ENCODE measurements at places on chromosomes 1 and 21.

DNA sequence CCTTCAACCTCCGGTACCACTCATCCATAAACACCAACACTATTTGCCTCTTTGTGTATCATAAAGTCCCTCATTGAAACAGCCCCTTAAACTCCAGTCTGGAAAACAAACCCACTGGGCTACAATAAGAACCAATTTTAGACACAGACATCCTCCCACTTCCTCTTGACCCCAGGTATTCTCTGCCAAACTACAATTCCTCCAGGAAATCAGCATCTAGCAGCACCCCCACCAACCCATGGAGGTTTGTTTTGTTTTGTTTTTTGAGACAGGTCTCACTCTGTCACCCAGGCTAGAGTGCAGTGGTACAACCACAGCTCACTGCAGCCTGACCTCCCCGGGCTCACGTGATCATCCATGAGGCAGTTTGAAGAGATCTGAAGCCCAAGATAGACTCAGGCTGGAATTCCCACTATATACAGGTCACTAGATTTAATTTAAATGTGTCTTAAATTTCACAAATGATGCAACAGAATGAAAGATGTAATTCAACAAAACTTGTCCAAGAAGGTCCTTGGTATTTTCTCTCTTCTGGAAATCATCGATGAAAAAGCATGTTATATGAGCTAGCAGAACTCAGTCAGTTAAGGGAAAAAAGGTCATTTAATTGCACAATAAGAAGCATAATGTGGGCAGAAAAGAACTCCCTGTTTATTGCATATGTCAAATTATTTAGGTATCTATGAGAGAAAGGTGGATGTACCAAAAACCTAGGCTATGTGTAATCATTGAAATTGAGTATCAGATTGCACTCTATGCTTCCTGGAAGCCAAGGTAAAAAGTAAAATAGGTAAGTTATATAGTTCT lies 30.3 kb downstream of the TCP10L start:
- DNase-seq, result peak; percentile 74

DNA sequence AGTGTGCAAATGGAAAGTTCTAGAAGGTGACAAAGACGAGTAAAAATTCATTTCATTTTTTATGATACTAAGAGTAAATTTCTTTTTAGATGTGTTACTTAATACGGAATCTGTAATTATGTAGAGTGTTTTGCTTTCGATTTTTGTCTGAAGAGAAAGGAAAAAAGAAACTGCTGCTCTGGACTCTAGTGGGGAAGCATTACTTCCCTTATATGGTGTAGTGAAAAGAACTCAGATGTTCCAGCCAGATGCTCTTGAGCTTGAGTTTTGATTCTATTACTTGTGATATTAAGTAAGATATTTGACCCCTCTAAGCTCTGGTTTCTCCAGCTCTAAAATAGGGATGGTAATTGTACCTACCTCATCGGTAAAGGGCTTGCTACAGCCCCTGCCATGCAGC lies 12.2 kb upstream of the GPR161 start:
- peak; percentile 33 for DNase-seq

DNA sequence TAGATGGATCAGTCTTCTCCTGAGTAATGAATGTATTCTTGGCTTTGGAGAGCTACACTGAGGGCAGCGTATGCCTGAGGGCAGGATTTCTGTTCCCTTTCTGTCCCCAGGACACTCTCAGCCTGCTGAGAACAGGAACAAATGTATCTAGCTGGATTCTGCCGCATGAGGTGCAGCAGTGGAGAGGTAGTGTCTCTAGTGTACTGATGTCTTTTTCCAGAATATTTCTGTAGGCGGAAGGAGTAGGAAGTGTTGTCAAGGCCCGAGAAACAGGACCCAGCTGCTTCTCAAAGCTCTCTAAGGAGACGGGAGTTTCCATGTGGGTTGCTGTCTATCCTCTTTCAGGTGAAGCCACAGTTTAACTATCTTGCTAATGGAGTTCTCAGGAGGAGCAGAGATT lies 65.5 kb downstream of the MT1HL1 start:
- no peak for DNase-seq

- DNase-seq, result no peak
These were observed 197.2 kb downstream of the C1orf94 start for GRCh38 chr1:34373912-34374311.

DNA sequence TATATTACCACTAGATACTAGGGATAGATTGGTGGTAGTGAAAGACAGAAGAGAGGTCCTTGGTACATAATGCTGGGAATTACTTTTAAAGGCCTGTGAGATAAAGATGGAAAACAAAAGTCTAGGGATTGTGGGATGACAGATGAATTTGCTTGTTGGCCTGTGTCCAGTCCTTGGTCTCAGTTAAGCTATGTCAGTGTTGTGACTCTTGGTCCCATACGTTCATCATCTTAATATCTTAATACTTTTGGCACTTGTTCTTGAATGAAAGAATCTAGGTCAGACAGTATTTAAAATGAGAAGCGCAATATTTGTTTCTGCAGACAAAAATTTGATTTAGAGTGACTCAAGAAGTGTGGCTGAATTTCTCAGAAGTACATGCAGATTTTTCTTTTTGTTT lies 7.6 kb downstream of the RPL5 start:
- no peak for DNase-seq

GRCh38 chr1:101293461-101294051 lies 56.7 kb downstream of the S1PR1 start:
- peak; percentile 86 for DNase-seq

GRCh38 chr1:231629132-231629531 lies 2.5 kb downstream of the DISC1 start:
- no peak for DNase-seq

DNA sequence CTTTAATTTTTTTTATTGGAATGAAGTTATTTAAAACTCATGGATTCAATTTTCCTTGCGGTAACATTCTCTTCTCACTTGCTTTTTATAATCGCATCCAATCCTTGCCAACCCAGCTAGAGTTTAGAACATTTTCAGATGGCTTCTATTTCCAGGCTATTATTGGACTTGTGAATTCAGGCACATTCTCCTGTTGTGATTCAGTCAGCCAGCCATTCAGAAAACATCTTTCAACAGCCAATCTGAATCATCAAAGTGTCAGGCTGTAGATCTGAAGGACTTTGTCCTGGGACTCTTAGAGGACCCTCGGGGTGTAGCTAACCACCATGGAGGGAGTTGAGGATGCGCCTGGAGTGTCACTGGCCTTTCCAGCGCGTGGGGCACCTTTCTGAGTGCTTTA lies 92.4 kb downstream of the PRDM2 start:
- no peak for DNase-seq

DNA sequence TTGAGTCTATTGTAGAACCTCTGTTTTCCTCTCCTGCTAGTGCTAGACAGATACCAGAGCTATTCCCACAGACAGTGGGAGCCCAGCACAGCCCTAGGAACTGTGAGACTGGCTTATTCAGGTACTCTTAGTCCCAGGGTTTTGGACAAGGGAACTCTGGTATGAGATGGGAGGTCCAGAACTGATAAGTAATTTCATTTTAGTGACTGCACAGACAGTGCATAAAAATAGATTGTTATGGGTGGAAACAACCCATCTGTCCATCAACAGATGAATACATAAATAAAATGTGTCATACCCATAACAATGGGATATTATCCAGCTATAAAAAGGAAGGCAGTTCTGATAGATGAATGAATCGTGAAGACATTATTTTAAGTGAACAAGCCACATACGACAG lies 9.0 kb downstream of the EPS8L3 start:
- DNase-seq, result no peak

GRCh38 chr1:52603630-52604029 lies 1.5 kb downstream of the GPX7 start:
- no peak for DNase-seq

DNA sequence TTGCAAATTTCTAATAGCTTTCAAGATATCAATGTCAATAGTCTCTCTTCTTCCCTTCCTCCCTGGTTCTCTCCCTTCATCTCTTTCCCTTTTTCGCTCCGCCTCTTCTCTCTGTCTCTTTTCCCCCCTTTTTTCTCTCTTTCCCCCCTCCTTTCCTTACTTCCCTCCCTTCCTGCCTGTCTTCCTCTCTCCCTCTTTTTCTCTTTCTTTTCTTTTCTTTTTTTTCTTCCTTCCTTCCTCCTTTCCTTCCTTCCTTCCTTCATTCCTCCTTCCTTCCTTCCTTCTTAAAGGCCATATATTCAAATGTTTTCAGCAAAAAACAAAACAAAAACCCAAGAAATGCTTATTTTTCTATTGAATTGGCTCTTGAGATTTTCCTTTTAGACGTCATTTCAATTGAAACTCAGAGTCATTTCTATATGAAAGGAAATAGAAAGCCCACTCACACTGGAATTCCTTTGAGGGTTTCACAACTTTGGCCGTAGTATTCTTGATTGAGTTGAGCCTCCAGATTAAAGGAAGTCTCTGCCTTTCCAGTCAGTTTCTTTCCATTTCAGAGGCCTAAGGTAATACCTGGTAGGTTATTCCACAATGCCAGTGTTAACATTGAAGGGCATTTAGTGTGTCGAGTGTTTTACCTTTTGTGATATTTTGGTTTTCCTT lies 551.5 kb downstream of the LMO4 start:
- DNase-seq, result no peak

GRCh38 chr1:248155927-248156326 lies 11.0 kb downstream of the OR2M5 start:
- no peak for DNase-seq

- DNase-seq, result no peak
These were observed 263.0 kb upstream of the NRIP1 start for GRCh38 chr21:15327637-15328265.

- no peak for DNase-seq
These were observed 41.1 kb upstream of the MTR start for GRCh38 chr1:236753964-236754363.

- no peak for DNase-seq
These were observed 19.2 kb upstream of the EPHA2 start for GRCh38 chr1:16174886-16175598.

DNA sequence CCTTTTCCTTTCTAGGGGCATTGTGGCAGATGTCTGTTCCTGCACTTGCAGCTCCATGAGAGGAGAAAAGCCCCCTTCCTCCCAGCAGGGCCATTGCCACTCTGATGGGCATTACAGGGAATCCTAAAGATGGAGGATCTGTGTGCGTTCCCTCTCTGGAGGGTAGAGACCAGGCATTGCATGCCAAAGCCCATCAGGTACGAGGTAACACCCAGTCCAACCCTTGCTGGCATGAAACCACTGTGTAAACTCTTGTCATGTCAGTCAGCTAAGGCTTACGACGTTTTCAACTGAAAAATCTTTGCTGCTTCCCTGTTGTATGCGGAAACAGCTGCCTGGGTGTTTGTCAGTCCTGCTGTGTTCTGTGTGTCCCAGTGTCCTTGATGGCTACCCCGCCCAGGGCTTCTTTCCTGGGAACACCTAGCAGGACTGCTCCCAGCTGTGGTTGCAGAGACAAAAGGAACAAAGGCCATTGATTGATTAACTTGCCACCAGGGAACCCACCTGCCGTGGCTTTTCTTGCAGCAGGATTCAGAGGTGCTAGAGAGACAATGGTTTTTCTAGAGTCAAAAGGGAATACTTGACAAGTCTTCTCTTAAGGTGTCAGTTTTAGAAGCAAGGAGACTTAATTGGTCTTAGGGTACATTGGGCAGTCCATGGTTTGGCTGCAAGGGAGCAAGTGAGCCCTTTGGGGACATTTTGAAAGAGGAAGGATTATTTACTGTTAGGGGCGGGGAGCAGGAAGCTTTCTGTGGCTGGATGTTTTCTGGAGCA lies 24.6 kb downstream of the B3GALT5 start:
- DNase-seq, result no peak

GRCh38 chr1:23751050-23751814 lies 8.0 kb downstream of the ELOA start:
- peak; percentile 66 for DNase-seq

GRCh38 chr1:14118691-14119485 lies 418.9 kb downstream of the PRDM2 start:
- no peak for DNase-seq

- peak; percentile 73 for DNase-seq
These were observed at the start of gene FMO2 for GRCh38 chr1:171185091-171185490. Gene FMO2 (plus strand): TSS chr1:171185300. CDS start chr1:171185714, 414 bp downstream.

- DNase-seq, result no peak
These were observed 16.2 kb upstream of the SLC2A1 start for GRCh38 chr1:42974767-42975437.

GRCh38 chr1:244160455-244161235 lies 109.6 kb downstream of the ZBTB18 start:
- DNase-seq, result no peak

DNA sequence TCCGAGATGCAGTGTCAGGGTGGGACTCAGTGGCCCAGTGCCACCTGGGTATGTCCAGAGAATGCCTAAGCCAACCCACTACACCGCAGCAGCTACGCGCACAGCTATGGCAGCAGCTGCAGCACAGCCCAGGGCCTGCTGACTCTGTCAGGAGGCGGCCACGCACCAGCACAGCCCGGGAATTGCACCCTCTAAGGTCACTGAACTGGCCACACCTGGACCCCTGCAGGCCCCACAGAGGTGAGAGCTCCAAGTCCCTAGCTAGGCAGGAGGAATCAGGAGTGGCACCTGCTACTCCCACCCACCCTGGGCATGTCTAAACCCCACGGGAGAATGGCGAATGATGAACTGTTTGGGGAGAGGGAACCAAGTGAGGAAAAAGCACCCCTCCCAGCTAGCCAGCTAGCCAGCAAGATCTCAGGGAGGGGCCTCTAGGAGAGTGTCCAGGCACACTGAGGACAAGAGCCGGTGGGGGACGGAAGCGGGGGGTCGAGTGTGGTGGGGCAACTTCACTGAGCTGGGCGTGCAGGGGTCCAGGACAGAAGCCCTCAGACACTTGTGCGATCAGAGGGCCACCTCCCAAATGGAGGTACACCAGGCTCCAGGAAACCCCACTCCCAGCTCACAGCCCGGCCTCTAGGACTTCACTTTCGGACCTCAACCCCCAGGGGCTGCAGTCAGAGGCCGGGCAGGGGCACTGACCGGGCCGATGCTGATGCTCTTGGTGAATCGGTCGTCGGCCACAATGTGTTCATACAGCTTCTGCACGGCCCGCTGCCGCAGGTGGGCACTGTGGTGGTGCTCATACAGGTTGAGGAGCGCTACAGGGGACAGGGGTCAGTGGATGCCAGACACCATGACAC lies 13.9 kb downstream of the LSS start:
- no peak for DNase-seq

GRCh38 chr1:57727121-57727520 lies 303.3 kb upstream of the DAB1 start:
- DNase-seq, result no peak

DNA sequence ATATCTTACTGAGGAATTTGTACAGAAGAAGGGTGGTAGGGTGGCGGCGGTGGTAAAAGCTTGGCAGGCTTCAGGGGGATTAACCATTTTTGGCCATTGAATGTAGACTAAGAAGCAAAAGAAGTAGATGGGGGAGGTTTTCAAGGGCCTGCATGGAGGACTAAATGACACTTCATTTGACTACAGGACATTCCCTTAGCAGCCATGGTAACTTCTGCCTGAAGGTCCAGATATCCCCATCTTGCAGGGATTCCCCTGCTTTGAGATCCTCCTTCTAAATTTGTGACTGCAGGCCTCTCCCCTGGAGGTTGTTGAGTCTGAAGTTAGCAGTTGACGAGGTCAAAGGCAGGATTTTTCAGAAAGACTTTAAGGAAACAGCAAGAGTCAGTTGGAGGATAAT lies 4.8 kb downstream of the VASH2 start:
- DNase-seq, result no peak

DNA sequence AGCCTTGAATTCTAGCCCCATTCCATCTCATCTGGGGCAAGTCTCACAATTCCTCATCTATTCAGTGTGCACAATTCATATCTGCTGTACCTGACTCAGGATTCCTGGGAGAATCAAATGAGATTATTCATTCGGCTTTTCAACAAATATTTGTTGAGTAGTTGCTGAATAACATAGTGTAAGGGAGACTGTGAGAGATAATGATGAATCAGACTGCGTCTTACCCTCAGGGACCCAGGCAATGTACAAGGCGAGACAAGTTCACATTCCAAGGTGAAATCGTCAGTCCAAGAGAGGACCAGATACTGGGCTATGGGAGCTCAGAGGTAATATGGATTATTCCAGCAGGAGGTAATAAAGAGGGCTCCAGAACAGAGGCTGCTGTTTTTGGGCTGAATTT lies 67.8 kb upstream of the SMYD2 start:
- no peak for DNase-seq

All from fibroblast of lung (primary cell).